ENCODE measurements at places on chromosomes 1 and 21. TPM values are rescaled to one million over a fixed set of nuclear protein-coding genes. Genes with fewer than 3 reads are reported as not detected.

The SELENBP1 gene
- total RNA-seq: not detected

- DNase-seq: peak; percentile 97
Observed at GRCh38 chr1:246428542-246429308, 78.4 kb downstream of the SMYD3 start.

- DNase-seq: no peak
Observed at GRCh38 chr21:35291973-35292627, 243.0 kb upstream of the RUNX1 start.

GRCh38 chr1:205523891-205524793, 19.7 kb downstream of the CDK18 start:
- DNase-seq: peak; percentile 61

DNA sequence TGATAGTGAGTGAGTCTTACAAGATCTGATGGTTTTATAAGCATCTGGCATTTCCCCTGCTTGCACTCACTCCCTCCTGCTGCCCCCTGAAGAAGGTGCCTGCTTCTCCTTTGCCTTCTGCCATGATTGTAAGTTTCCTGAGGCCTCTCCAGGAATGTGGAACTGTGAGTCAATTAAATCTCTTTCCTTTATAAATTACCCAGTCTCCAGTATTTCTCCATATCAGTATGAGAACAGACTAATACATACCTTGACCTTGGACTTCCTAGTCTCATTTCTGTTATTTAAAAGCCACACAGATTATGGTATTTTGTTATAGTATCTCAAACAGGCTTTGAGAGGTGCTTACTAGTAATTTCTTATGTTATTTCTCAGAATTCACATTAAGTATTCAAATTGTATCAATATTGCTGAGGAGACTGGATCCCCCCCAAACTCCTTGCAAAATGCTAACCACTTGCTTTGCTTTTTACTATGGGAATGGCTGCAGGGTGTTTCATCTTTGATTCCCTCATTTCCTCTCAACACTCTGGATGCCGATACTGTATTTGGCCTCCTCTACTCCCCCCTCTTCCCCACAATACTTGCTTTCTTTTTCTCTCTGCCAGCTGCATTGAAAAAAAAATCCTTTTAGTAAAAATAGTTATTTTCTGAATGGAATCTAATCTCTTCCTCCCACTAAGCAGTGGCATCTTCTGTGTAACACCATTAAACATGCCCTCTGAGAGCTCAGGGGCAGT, 96.9 kb upstream of the WLS start:
- DNase-seq: no peak

- no peak for DNase-seq
Observed at GRCh38 chr1:200242110-200243041, 167.5 kb downstream of the ZNF281 start.

DNA sequence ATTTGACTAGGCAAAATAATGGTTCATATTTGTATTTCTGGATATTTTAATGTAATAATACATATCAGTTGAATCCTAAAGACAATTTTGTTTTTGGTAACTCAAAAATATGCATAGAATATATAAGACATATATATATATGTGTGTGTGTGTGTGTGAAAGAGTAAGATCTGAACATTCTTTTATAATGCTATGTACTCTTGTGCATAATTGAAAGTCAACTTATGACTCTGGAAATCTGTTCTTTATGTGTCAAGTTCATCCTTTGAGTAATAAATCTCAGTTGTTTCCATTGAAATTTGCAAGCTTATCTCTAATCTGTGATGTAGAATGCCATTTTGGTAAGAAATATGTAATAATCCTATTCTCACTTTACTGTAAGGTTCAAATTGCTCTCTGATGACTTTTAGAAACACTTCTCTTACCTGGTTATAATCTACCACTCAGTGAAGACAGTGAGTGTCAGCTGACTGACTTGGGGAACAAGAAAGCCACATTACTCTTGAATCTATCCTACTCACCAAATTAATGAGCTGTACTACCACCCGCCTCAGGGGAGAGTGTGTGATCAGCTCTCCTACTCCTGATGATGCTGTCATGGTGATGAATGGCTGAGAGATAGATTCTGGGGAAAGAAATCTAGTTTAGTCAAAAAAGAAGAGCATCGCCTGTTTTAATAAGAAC, 15.0 kb upstream of the NEK7 start:
- DNase-seq: no peak

- peak; percentile 78 for DNase-seq
Observed at GRCh38 chr1:11797525-11798216, 8.1 kb downstream of the MTHFR start.

GRCh38 chr1:37915476-37916093, 31.3 kb downstream of the INPP5B start:
- no peak for DNase-seq

- peak; percentile 10 for DNase-seq
Observed at GRCh38 chr1:108892356-108893140, 15.8 kb downstream of the GPSM2 start.

DNA sequence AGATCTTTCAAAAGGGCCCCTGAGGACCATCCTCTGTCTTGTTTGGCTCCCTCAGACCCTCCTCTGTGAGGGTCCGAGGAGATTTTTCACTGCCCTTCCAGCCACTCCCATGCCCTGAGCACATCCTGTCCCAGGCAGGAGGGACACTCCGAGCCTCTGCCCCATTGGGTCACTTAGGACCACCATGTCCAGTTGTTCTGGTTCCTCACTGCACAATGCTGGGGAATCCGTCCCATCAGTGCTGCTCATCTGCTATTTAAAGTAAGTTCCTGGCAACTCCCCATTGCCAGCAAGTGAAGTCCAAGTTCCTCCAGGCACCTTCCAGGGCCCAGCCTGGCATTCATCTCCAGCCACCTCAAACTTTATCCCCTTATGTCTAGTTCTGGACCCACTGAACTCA, 117.5 kb upstream of the GRIK3 start:
- no peak for DNase-seq

Data from HT1080 (cell line).